CD14-positive monocyte (primary cell): ENCODE measurements at places on chromosomes 5 and 9.

DNA sequence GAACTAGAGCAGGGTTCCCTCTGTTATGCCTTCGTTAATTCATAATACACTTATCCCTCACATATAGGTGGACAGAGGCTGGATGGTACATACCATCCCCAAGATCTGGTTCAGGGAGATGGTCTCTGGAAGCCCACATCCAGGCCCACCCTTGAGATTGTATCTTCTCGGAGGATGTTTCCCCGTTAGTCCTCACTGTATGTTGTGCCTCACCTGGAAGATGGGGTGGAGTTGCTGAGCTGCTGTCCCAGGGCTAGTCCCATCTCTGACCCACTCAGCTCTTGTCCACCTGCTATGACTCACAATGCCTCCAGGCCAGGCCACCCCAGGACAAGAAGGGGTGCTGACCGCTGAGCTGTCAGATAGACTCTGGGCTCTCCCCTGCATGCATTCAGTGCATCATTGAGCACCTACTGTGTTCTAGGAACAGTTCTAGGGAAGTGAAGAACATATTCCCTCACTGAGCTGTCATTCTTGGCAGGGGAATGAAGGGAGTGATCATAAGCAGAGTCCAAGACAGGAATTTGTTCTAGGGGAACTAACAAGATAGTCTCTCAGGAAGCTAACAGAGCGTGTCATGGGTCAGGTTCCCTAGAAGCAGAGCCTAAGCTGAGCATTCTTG, at the start of gene CBY3:
CBY3 (minus strand) TSS at position 255 of the 622 bp plus-strand sequence; CDS start at position 139, 116 bp downstream.
- DNase-seq = no peak

DNA sequence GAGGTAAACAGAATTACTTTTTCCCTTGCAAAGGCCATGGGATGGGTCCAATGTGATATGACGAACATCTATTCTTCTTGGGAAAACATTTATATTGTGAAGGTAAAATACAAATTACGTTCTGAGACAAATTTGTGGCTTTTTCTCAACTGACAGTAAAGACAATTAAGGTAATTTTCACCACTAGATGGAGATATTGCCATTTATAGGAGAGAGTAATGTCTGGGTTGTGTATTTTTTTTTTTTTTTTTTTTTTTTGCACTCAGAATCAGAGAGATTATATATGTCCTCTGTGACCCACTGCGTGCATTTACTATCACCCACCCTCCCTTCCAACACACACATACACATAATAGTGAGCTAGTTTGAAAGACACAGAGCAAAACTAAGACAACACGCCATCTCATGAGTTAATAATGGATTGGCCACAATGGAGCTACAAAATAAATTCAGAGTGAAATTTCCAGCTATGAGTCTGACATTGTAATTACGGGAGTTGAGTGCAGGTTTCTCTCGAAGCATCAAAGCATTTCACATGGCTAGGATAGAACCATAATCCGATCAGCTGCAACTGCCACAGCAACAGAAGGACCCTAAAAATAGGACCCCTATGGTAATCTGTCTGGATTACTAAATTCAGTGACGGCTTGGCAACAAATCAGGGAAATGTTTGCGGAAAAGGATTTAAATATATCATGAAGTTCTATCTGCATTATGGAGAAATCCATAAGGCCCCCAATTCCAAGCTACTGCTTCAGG, 49.2 kb downstream of the ANXA1 start:
- DNase-seq = peak; percentile 35

GRCh38 chr5:148967783-148968182, 95.1 kb downstream of the SH3TC2 start:
- no peak for DNase-seq

GRCh38 chr5:57626703-57627102, 144.1 kb upstream of the ACTBL2 start:
- no peak for DNase-seq

DNA sequence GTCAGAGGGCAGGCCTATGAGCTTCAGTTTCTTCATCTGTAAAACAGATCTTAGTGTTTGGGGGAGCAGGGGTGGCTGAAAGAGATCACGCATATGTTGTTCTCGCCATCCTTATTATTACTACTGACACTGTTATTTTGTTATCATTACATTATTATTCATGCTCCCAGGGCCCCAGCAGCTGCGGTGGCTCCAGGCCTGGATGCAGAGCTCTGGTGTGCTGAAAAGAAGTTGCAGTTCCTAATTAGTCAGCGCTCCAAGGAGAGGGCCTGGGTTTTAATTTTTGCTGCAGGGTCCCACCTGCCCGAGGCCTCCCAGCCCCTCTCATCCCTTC, 19.5 kb downstream of the CXXC5 start:
- DNase-seq = no peak

GRCh38 chr5:178430186-178431062, 159.8 kb downstream of the COL23A1 start:
- no peak for DNase-seq

DNA sequence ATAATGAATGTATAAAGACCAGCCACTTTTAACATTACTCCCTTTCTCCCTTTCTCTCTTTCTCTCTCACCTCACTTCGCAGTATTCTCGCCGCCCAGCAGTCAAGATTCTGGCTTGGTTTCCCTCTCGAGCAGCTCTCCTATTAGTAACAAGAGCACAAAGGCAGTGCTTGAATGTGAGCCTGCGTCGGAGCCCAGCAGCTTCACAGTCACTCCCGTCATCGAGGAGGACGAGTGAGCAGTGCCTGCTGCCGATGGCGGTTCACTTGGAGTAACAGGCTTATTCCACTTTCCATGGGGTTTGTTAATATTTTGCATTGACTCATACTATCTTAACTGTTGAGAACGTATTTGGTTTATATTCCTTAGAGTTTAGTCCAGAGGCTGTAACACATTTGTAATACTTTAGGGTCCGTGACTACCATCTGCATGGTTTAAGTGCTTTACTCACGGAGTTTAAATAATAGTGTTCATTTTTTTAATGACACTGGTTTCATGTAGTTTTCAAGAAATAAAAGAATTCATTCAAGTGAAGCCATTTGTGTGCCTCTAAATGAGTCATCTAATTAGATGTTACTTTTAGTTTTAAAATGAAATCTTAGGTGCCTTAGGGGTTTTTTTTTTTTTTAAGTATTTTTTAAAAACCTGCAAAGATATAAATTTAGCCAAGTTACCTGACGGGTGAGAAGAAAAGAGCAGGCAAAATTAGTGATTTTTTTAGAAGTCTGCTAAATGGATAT, 8.4 kb upstream of the DMRT3 start:
- no peak for DNase-seq

DNA sequence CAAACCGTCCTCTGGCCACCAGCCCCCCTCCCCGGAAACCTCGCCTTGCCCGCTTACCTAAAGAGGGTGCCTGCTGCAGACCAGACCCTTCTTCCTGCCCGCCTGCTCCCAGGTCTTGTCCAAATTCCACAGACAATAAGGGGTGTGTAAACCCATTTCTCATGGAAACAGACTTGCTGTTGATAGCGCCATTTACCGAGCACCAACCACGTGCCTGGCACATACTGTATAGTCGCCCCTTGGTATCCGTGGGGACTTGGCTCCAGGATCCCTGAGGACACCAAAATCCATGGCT, 25.1 kb downstream of the CDHR2 start:
- no peak for DNase-seq

DNA sequence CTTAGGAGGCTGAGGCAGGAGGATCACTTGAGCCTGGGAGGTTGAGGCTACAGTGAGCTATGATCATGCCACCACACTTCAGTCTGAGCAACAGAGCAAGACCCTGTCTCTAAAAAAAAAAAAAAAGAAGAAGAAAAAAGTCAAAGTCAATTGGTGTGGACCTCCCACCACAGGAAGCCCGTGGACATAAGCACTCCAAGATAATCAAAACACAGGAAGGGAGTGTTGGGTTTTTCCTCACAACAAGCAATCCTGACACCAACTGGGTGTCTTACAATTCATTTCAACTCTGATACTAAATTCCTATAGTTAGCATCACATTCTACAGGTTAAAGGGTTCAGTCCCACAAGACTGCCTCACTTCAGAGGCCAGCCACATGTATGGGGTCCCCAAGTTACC, 70.7 kb downstream of the PDE6A start:
- DNase-seq = no peak

- DNase-seq = no peak
Measured at GRCh38 chr9:21919377-21920362, 74.5 kb downstream of the CDKN2A start.

DNA sequence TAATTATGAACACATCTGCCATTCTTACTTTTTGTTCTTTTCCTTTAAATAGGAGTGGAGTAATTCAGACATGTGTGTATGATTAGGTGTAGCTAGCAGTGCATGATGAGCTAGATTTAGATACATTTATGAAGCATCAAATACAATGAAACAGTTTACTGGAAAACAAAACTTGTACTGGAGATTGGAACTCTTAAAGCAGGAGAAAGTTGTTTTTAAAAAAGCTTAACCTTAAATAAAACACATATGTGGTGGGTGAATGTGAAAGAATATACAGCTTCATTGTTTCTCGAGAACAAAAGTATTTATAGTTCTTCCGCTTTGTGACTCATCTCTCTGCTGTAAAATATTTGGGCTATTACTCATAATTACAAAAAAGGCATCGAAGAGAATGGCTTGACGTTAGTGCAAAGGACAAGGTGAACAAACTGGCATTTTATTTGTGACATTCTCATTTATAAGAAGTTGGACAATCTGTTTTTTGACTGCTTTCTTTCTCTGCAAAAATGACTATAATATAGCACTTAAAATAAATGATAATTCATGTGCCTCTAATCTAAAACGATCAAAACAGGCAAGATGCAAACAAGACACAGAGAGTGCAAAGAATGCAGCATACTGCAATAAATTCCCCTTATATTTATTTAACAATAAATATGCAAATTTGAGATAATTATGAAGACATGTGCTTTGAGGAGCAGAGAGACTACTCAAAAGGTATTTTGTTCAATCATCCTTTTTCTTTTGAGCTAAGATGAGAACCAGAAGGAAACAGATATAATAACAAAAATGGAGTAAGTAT, 478.8 kb downstream of the CETN3 start:
- DNase-seq = no peak

DNA sequence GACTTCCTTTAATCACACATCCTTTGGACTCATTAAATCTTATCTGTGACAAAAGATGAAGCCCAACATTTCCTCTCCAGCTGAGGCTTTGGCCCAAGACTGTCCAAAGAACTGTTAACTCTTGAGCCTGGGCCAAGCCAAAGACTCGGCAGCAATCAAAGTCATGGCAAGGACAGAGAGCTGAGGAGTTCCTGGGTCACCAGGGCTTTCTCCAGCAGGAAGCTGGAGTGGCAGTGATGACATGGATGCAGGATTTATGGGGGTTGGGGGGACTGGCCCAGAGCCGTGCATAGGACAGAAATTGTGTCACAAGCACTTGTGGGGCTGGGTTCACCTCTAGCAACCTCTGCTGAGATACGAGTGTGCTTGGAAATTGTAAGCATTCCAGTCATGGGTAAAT, 440.3 kb downstream of the PLK2 start:
- DNase-seq = no peak

DNA sequence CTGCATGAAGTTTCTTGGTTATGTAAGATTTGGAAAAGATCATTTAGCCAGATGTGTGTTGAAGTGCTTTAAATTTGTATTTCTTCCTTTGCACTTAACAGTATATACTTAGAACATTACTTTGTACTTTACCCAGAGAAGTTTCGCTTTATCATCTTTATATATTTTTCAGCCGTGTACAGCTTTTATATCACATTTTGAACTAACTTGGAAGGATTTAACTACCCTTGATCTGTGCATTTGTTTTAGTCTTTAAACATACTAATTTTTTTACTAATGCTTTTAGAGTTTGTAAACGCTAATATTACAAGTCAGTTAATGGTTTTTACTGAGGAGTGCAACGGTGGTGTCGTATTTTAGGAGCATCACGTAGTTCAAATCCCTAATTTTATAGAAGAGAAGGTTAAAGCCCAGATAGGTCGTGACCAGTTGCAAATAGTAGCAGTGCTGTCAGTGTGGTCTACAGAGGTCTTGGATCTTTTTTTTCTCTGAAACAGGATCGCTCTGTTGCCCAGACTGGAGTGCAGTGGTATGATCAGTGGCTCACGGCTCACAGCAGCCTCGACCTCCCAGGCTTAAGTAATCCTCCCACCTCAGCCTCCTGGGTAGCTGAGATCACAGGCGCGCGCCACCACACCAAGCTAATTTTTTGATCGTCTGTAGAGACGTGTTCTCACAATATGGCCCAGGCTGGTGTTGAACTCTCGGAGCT, 2.0 kb downstream of the MATR3 start:
- no peak for DNase-seq
